ENCODE measurements at places on chromosomes 11 and 22.
A peak's percentile ranks its signal among the peaks of the same experiment; 100 is the strongest.

DNA sequence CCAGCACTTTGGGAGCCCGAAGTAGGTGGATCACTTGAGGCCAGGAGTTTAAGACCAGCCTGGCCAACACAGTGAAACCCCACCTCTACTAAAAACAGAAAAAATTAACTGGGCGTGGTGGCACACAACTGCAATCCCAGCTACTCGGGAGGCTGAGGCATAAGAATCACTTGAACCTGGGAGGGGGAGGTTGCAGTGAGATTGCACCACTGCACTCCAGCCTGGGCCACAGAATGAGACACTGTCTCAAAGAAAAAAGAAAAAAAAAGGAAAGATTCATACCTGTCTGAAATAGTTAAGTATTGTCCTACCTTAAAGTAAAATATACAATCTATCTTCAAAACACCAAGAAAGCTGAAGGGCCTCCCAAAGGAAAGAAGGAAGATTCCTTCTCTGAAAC is 20.1 kb downstream of the RBFOX2 start:
- DNase-seq, result no peak

- peak; percentile 47 for DNase-seq
These were observed 208.4 kb downstream of the MAML2 start for GRCh38 chr11:96134602-96135001.

- no peak for DNase-seq
These were observed 21.2 kb upstream of the B3GAT1 start for GRCh38 chr11:134433251-134433650.

DNA sequence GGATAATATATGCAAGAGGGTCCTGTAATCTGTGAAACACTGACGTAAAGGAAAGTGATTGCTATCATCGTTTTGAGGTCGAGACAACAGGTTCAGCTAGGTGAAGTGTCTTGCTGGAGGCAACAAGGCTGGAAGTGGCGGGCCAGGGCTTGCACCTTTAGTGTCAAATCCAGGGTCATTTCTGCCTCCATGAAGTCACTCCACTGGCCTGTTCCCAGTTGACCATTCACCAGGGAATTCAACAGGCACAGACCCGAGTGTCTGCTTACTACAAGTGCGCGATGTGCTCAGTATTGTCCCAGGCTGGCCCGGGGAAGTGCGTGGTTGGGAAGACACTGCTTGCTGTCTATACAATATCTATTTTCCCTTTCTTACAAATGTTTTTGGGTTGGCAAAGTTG is 225.0 kb downstream of the CEP164 start:
- DNase-seq, result no peak
